ENCODE measurements at places on chromosomes 1 and 21. TPM values are rescaled to one million over a fixed set of nuclear protein-coding genes. Genes with fewer than 3 reads are reported as not detected.

- no peak for DNase-seq
These were observed 89.2 kb upstream of the POU3F1 start for GRCh38 chr1:38135625-38136414.

GRCh38 chr1:91877574-91878208 is 8.3 kb downstream of the TGFBR3 start:
- peak; percentile 13 for DNase-seq

DNA sequence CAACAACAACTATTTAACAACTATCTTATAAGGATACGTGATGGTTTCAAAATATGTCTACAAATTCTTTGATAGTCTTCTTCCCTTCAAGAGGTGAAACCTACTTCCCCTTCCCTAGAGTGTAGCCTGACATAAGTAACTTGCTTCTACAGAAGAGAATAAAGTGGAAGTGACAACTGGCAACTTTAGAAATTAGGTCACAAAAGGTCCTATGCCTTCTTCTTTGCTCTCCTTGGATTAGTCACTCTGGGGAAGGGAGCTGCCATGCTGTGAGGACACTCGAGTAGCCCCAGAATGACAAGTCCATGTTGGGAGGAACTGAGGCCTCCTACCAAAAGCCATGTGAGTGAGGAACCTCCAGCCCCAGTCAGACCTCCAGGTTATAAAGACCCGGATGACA is 19.2 kb downstream of the EFCAB14 start:
- no peak for DNase-seq

DNA sequence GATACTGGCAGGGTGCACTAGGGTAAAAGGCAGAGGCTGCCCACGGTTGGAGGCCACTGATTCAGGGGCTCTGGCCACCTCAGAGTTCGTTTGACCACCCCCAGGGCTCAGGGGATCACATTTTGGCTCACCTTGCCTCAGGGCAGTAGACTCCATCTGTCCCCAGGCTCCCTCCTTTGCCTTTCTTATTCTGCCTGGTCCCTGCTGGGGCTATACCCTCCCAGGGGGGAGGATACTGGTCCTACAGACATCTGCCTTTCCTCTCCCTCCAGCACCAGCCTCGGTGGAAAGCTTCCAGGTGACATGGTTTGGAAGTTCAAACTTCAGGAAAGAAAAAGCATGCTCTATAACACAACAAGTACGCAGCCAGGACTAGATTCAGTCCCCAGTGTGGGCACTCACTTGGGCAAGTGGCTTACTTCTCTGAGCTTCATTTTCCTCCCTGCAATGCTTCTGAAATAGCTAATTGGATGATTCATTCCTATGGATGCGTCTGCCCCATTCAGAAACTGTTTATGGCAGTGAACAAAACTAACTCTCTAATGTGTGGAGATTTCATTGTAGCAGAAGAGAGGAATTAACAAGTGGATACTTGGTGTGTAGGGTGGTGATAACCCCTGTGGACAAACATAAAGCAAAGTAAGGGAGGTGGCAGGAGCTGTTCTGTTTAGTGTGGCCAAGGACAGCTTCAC is 154.8 kb downstream of the TRABD2B start:
- no peak for DNase-seq

DNA sequence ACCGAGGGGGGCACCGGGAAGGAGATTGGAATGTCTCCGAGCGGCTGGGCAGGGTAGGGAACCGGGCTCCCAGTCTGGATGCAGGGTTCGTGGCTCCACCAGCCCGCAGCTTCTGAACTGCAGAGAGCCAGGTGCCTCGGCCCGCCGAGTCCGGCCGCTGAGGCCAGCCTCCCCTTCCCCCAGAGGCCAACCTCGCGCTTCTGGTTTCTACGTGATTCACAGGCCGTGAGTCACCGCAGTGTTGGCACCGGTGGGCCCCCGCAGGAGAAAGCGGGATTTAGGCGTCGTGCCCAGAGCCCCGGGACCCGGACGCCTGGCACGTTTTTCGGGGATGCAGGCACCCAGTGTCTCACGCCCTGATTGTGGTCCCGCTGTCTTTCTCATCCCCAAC is 458 bp downstream of the CRABP2 start:
- DNase-seq: peak; percentile 93

DNA sequence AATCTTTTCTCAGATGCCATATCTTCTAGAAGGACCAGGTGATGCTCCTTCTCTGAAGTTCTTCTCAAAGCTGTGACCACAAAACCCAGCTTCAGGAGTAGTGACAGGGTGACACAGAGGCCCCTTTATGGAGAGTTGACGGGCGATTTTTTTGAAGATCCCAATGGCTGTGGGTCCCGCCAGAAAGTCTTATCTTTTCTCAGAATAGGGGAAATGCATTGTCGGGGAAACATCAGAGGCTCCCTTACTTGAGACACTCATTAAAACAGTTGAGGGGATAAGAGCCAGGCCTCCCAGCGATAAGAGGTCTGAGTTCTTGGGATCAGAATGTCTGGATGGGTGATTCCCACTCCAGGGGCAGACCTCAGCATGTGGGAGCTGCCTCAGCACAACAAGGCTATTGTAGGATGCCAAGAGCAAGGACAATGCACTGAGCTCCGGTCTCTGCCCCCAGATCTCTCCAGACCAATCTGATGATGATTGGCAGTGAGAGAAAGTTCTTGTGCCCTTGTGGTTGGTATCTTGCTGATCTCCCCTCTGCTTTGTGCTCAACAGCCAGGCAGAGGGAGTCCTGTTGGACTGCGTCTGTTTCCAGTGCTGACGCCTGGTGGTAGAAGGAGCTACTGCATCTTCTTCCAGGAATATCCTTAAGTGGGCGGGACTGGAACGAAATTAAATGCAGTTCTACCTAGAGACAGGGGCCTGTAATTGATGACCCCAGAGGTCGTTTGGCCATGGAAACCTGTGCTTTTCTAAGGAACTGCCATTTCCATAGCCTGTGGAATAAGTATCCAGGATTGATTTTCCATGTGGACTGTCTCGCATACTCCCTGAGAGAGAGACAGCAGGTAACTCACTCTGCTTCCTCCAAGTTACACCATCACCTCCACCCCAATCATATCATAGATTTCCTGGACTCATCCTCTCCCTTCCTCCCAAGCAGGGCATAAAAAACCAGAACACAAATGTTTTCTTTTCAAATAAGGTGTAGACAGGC is 6.8 kb upstream of the ACKR1 start:
- DNase-seq: peak; percentile 88

DNA sequence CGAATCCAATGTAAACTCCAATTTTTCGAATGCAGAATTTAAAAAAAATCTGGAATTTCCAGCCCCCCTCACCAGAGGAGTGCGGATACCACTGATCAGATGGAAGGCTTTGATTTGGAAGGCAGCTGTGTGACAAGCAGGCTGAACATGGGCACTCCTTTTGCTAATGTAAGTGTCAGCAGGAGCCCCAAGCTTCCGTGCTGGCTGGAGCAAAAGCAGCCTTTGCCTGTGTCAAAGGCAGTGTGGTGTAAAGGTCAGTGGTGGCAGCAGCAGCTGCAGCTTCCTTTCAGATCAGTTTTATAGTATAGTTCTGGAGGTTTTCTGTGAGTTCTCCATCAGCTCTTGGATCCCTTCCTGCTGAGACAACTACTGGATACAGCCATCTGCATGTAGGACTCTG is 259.9 kb downstream of the CTH start:
- DNase-seq: no peak

DNA sequence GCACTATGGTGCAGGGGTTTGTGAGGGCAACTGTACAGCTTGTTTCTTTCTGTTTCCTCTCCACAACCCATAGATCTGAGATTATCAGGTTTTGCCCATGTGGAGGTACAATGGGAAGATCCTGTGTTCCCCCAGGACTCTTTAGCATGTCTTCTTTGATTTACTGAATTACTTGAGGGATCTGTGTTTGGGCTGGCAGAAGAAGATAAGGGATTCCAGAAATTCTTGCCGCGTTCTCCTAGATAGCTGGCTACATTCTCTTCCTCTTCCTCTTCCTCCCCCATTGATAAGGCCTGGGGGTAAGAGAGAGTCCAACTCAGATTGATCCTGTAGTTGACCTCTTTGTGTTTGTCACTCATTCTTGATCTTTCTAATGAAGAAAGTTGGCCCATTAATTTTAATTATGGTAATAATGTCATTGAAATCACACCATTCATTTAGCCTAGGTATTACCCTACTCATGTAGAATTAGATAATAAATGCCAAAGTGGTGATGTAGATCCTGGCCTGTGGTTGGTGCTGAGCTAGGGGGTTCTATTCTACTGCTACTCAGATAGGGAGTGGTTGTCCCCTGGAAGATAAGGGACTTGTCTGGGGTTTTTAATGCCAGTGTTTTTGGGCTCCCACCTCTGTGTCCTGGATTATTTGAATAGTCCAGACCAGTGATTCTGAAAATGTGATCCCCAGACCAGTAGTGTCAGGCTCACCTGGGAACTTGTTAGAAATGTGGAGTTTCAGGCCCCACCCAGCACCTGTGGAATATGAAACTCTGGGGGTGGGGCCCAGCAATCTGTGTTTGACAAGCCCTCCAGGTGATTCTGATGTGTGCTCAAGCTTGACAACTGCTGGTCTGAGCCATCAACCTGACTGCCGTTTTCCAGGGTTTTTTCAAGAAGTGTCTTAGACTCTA is 122.2 kb downstream of the NOS1AP start:
- peak; percentile 52 for DNase-seq

GRCh38 chr21:41537356-41537755 is 29.4 kb upstream of the TMPRSS2 start:
- DNase-seq: no peak

DNA sequence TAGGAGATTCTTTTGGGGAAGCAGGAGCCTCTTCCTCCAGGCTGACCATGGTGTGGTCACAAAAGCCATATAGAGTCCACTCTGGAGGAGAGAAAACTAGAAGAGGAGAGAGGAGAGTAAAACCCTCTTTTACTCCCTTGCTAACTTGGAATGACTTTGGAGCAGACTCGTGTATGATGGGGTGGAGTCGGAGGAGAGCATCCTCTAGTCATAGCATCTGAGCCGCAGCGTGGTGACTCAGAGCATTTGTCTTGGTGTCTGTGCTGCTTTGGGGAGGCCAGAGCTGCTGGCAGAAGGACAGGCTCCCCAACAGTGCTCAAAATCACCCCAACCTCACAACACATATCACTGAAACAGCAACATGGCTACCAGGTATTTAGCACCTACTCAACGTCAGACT is 11.1 kb downstream of the HTR6 start:
- no peak for DNase-seq

GRCh38 chr1:86849756-86850155 is 64.2 kb downstream of the SELENOF start:
- DNase-seq: no peak

DNA sequence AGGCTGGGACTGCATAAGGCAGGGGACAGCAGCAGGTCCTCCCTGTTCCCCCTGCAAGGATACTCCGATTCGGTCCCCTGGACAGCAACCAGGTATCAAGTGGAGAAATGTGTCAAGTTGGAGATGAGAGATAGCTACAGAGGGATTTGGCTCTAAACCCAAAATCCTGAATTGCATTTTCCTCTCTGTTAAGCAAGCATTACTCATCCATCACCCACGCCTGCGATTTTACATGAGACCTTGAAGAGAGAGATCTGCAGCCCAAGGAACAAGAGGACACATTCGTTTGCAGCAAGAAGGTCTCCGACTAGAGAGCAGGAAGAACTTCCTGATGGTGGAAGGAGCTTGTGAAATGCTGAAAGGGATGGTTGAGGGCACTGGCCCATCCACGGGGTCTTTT is 21.9 kb downstream of the SYT2 start:
- peak; percentile 15 for DNase-seq

DNA sequence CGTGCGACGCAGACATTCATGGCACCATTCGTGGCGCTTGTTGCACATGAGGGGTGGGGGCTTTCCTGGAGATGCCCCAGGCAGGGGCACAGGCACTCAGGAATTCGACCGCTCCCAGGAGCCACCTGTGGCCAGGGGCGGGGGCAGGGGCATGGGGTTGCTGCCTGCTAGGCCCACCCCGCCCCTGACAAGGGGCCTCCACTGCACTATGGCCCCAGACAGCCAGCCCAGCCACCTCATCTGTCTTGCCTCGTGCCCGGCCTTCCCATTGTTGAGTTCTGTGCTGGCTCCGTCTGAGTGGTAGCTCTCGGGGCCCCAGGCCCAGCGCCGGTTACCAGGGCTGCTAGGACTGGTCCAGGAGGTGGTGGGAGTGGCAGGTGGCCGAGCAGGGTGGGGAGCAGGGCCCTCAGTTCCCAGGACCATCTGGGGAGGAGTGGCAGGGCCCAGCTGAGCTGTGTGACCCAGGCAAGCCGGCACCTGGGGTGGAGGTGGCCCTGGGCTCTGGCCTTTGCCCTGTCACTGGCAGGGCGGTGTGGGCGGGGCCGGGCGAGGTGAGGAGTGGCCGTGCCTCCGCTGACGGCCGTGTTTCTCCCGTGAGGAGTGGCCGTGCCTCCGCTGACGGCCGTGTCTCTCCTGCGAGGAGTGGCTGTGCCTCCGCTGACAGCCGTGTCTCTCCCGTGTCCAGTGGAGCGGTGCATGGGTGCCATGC is 1.9 kb downstream of the PLCH2 start:
- DNase-seq: no peak

DNA sequence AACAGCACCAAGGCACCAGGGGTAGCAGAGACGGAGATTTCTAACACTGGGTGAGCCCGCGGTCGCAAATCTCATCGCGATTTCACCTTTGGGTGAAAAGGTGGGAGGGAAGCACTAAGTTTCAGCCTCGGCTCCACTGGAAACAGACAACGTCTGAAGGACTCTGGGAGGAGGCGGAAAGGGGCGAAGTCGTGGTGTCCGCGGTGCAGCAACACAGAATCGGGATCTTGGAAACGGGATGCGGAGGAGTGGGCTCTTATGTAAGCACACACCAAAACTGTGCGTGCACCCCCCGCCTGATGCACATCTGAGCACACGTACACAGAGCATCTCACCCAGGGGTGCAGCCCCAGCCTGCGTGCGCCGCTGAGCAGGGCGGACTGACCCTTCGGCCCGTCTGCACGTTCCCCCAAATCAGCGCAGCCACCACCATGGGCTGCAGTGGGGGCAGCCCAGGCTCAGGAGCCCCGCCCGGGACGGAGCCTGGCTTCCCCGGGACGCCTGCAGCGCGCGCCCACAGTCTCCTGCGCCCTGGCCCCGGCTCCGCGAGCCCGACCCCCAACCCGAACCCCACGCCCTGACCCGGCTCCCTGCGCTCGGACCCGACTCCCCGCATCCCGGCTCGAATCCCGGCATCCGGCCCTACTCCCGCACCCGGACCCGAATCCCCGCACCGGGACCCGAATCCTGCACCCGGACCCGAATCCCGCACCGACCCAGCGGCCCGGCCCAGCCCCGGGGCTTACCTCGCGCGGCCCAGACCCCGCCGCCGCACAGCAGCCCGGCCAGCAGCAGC is 670 bp downstream of the CLSTN1 start:
- DNase-seq: peak; percentile 31

DNA sequence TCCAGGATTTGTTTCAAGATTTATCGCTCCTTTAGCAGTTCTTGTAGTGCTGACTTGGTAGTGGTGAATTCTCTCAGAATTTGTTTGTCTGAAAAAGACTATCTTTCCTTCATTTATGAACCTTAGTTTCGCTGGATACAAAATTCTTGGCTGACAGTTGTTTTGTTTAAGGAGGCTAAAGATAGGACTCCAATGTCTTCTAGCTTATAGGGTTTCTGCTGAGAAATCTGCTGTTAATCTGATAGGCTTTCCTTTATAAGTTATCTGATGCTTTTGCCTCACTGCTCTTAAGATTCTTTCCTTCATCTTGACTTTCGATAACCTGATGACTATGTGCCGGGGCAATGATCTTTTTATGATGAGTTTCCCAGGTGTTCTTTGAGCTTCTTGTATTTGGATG is 28.9 kb downstream of the RPAP2 start:
- DNase-seq: no peak

The S100A7 gene
- total RNA-seq: not detected

The MTR gene
- 14.2 TPM for total RNA-seq

The C1QTNF12 gene
- 2.8 TPM for total RNA-seq

The AMY2A gene
- total RNA-seq: not detected

The PATJ gene
- total RNA-seq: 35.2 TPM

The C1orf87 gene
- total RNA-seq: not detected

All from PC-3 (cell line).